ENCODE measurements at places on chromosomes 5 and 9.
A peak's percentile ranks its signal among the peaks of the same experiment; 100 is the strongest.

DNA sequence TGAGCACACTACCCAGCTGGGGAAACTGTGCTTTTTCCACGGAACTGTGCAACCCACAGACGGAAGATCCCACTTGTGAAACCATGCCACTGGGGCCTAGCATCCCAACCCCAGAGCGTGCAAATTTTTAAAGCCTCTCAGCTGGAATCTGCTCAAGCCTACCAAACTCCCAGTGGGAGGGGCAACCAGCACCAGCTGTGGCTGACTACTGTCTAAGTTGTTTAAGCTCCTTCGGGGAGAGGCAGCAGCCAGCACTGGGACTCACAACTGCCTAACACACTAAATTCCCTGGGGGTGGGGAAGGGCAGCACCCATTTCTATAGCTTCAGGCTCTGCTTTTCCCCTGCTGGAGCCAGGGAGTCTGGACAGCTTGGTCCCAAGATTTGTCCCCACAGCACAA, 287.6 kb upstream of the MSX2 start:
- H3K4me1 ChIP-seq: no peaks in the 10 kb centered on the region
- no peak for DNase-seq
- H3K27ac ChIP-seq: no peak overlapping the region
- no peaks in the 10 kb centered on the region for H3K36me3 ChIP-seq

GRCh38 chr9:136713550-136713949, 1.2 kb downstream of the DIPK1B start:
- H3K27me3 ChIP-seq: peaks cover 21% of the 10 kb centered on the region
- H3K4me1 ChIP-seq: peaks cover 15% of the 10 kb centered on the region
- no peak overlapping the region for H3K27ac ChIP-seq
- H3K36me3 ChIP-seq: no peaks in the 10 kb centered on the region
- no peak for DNase-seq

GRCh38 chr9:131302244-131303075, 12.9 kb downstream of the PLPP7 start:
- no peak overlapping the region for H3K27ac ChIP-seq
- H3K4me1 ChIP-seq: no peaks in the 10 kb centered on the region
- DNase-seq: no peak
- peaks cover 6% of the 10 kb centered on the region for H3K27me3 ChIP-seq

- H3K27me3 ChIP-seq: no peaks in the 10 kb centered on the region
- peak; percentile 62 for DNase-seq
- peak overlapping the region; percentile 100 for H3K27ac ChIP-seq
- H3K4me3 ChIP-seq: peak overlapping the region; percentile 30
- H3K36me3 ChIP-seq: no peaks in the 10 kb centered on the region
- peaks cover 73% of the 10 kb centered on the region for H3K4me1 ChIP-seq
These were observed 47.1 kb upstream of the NEK6 start for GRCh38 chr9:124210697-124211096.

GRCh38 chr5:41795125-41795524, 75.1 kb downstream of the OXCT1 start:
- H3K4me1 ChIP-seq: no peaks in the 10 kb centered on the region
- H3K36me3 ChIP-seq: peaks cover 41% of the 10 kb centered on the region
- H3K27ac ChIP-seq: no peak overlapping the region
- no peak overlapping the region for H3K4me3 ChIP-seq

GRCh38 chr9:131762356-131762932, 22.6 kb upstream of the RAPGEF1 start:
- H3K4me1 ChIP-seq: peaks cover 2% of the 10 kb centered on the region
- peaks cover 3% of the 10 kb centered on the region for H3K27me3 ChIP-seq
- H3K27ac ChIP-seq: no peak overlapping the region
- no peaks in the 10 kb centered on the region for H3K36me3 ChIP-seq

DNA sequence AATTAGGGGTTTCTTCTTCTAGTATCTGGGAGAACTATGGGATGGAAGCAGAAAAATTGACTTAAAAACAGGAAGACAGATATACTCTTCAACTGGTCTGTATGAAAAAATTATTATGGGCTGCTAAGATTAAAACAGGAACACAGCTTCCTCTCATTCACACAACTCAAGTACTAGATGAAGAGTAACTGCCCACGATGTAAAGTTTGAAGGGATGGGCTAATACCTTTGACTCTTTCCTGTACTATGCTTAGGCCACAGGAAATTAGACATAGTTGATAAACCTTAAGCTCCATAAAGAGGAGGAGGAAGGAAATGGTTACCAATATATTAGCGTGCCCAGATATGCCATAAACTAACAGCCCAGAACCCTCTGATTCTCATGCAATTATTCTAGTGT, 88.6 kb downstream of the ANKRD31 start:
- peaks cover 2% of the 10 kb centered on the region for H3K27me3 ChIP-seq
- H3K36me3 ChIP-seq: no peaks in the 10 kb centered on the region
- H3K4me1 ChIP-seq: no peaks in the 10 kb centered on the region
- H3K27ac ChIP-seq: no peak overlapping the region

DNA sequence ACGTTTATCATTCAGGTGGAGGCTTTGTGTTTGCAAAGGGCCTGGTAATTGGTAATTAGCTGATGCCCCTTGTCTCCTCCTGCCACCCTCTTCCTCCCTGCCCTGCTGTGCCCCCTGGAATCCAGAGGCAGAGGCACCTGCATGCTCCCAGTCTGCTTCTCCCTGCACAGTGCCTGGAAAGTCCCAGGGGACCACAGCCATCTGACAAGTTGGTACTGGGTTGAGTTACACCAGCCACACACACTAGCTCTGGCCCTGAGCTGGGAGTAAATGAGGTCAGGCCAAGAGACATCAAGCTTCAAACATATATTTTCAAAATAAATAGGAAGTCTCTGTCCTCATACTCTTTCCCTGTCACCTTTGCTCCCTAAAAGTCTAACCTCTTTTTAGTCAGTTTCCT, 56.3 kb downstream of the INSYN2B start:
- H3K4me1 ChIP-seq: peaks cover 6% of the 10 kb centered on the region
- no peaks in the 10 kb centered on the region for H3K27me3 ChIP-seq
- no peak for DNase-seq
- H3K36me3 ChIP-seq: peaks cover 23% of the 10 kb centered on the region
- H3K27ac ChIP-seq: peak overlapping the region; percentile 50
- H3K4me3 ChIP-seq: no peak overlapping the region

GRCh38 chr9:5402217-5402616, 35.5 kb downstream of the PLGRKT start:
- peak overlapping the region; percentile 68 for H3K27ac ChIP-seq
- peaks cover 20% of the 10 kb centered on the region for H3K36me3 ChIP-seq
- no peak for DNase-seq
- H3K4me1 ChIP-seq: peaks cover 19% of the 10 kb centered on the region
- no peaks in the 10 kb centered on the region for H3K27me3 ChIP-seq

DNA sequence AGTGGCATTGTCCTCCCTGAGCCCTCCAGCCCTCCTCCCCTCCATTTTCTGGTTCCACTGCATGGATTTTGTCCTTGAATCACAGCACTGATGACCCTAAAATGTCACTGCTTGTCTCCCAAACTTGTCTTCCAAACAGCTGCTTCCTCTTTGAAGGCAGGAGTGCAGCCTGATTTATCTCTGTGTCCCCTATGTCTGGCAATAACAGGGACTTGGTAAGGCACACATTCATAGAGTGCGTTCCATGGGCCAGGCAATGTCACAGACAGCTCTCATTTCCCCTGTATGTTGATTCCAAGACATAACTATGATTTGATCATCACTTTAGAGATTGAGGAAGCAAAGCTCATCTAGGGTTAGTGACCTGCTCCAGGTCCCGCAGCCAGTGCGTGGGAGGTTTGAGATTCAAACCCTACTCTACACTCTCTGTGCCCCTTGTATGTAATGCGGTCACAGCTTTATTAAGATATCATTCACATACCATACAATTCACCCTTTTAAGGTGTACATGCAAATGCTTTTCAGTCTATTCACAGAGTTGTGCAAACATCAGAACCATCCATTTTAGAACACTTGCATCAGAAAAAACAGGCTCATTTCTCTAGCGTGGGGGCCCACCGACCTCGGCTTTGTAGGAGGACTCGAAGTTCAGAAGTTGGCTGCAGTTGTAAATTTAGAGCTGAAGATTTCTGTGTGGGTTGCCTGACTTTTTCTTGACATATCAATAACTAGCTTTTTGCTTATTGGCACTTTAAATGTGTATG, 28.4 kb upstream of the BOD1 start:
- peak overlapping the region; percentile 87 for H3K27ac ChIP-seq
- peaks cover 23% of the 10 kb centered on the region for H3K4me1 ChIP-seq
- no peaks in the 10 kb centered on the region for H3K36me3 ChIP-seq
- DNase-seq: no peak
- no peaks in the 10 kb centered on the region for H3K27me3 ChIP-seq

GRCh38 chr5:83337453-83338035, 134.0 kb upstream of the VCAN start:
- no peaks in the 10 kb centered on the region for H3K36me3 ChIP-seq
- no peak overlapping the region for H3K27ac ChIP-seq
- no peaks in the 10 kb centered on the region for H3K27me3 ChIP-seq
- DNase-seq: no peak
- H3K4me3 ChIP-seq: no peak overlapping the region
- peaks cover 11% of the 10 kb centered on the region for H3K4me1 ChIP-seq

DNA sequence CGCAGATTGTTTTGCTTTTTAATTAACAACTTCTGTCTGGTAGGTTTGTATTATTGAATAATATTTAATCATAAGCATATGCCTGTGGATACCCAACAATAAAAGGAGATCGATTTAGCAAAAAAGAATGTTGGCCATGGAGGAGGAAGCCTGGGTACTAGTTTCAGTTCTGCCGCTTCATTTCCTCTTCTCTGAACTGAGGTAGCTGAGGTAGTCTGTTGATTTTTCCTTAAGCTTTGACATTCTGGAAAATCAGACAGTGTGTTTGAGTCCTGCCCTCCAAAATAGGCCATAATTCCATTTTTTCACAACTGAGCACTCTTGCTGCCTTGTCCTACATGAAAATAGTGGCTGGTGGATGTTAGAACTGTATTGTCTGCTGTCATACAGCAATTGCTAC, 6.0 kb upstream of the GPR21 start:
- H3K4me3 ChIP-seq: no peak overlapping the region
- H3K27ac ChIP-seq: no peak overlapping the region
- H3K36me3 ChIP-seq: peaks cover 16% of the 10 kb centered on the region

DNA sequence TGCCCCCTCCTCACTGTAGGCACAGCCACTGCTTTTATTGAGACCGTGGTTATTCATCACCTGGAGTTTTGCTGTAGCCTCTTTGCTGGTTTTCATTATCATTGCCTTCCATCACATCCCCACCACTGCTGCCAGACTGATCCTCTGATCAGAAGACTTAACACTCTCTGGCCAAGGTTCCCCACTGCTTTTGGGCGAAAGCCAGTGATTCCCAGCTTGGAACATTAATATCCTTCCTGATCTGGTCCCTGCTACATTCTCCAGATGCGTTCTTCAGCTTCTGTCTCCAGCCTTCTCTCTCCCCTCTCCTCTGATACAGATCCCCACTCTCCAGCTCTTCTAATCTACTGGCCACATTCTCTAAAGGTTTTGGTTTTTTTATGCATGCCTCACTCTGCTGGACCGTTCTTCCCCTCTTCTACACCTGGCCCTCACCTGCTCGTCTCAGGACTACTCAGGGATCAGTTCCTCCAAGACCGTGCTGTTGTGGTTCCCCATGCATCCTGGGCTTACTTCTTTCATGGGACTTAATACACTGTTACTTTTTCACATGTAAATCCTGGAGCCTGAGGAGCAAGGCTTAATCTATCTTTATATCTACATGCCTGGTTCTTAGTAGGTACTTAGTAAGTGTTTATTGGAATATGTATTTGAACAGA, 115.0 kb downstream of the PRKACG start:
- no peaks in the 10 kb centered on the region for H3K27me3 ChIP-seq
- peak overlapping the region; percentile 2 for H3K27ac ChIP-seq

Data from memory B cell (primary cell).